ENCODE measurements at places on chromosomes 5 and 9. TPM values are rescaled to one million over a fixed set of nuclear protein-coding genes. Genes with fewer than 3 reads are reported as not detected.

Gene SLC36A2
- total RNA-seq = not detected

GRCh38 chr9:120698766-120699165 lies 15.5 kb downstream of the MEGF9 start:
- H3K27me3 ChIP-seq = no peaks in the 10 kb centered on the region
- peaks cover 2% of the 10 kb centered on the region for H3K36me3 ChIP-seq
- no peaks in the 10 kb centered on the region for H3K4me1 ChIP-seq
- no peak overlapping the region for H3K4me3 ChIP-seq

DNA sequence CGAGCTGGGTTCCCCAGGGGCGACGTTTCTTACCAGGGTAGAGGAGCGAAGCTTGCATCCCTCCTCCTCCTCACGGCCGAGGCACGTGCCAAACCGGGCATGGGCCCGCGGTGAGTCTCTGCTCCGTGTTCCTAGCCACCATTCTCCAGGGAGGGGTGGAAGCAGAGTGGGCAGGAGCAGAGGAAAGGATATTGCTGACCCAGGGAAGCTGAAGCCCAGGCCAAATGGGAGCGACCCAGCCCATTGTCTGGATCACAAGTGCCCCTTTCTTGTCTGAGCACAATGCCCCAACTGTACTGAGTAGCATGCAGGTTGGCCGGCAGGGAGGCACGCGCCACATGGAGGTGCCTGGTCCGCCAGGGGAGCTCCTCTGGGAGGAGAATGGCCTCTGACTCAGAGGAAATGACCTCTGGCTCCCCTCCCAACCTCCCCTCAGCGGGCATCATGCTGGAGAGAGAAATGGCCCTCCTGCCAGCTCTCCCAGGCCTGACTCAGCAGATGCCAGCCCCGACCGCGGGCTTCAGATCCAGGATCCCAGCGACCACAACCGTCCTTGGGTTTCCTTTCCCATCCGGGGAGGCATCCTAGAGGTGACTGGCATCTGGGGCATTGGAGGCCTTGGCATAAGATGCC lies 1.1 kb downstream of the PRR7 start:
- no peak overlapping the region for H3K4me3 ChIP-seq
- H3K4me1 ChIP-seq = peaks cover 47% of the 10 kb centered on the region
- peaks cover 8% of the 10 kb centered on the region for H3K36me3 ChIP-seq
- H3K27ac ChIP-seq = peak overlapping the region; percentile 3
- H3K27me3 ChIP-seq = no peaks in the 10 kb centered on the region

- H3K36me3 ChIP-seq = no peaks in the 10 kb centered on the region
- no peak overlapping the region for H3K27ac ChIP-seq
- H3K4me1 ChIP-seq = no peaks in the 10 kb centered on the region
- no peaks in the 10 kb centered on the region for H3K27me3 ChIP-seq
- H3K4me3 ChIP-seq = no peak overlapping the region
Observed at GRCh38 chr5:133556551-133556950, 55.8 kb downstream of the FSTL4 start.
